ENCODE measurements at places on chromosomes 5 and 9.

DNA sequence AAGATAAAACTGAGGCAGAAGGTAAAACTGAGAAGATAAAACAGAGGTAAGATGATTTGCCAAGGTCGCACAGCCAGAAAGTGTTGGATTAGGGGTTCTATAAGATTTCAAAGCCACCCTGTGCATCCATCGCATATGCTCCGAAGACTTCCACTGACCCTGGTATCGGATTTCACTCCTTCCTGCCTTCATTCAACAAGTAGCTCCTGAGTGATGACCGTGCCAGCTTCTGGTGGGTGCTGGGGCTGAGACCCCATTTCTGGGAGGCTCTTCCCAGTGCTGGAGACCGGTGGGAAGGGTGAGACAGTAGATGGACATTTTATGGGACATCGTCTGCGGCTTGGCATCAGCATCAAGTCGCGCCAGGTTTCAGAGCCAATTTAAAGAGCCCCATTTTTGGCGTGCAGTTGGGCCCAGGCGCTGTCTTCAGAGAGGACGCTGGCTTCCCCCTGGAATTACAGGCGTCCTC, 53.7 kb upstream of the DAB2IP start:
- DNase-seq: no peak

DNA sequence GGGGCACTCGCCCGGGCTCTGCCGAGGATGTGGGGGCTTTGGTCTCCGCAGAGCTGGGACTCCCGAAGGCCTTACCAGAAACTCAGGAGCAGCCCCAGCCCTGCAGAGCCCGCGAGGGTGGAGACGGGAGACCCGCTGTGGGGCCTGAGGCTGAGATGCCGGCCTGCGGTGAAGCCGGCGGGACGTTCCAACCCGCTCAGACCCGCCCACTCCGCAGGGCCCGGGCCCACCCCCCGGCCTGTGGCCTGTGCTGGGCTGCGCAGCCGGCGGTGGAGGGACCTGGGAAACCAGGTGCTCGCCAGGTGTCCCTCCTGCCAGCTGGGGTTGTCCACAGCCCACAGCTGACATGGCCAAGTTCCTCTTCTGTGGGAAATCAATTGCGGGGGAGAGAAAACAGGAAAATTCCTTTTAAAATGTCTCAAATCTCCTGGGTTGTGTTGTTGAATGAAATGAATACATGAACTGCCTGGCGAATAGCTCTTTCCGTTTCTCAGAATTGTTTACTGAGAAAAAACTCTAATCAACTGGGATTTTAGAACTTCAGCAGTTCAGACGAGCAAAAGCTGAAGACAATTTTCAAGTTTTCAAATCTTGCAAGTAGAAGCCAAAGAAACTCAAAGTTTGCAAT, 49.0 kb upstream of the IRX4 start:
- no peak for DNase-seq

- DNase-seq: no peak
These were observed 1.9 kb downstream of the UGCG start for GRCh38 chr9:111898331-111899096.

DNA sequence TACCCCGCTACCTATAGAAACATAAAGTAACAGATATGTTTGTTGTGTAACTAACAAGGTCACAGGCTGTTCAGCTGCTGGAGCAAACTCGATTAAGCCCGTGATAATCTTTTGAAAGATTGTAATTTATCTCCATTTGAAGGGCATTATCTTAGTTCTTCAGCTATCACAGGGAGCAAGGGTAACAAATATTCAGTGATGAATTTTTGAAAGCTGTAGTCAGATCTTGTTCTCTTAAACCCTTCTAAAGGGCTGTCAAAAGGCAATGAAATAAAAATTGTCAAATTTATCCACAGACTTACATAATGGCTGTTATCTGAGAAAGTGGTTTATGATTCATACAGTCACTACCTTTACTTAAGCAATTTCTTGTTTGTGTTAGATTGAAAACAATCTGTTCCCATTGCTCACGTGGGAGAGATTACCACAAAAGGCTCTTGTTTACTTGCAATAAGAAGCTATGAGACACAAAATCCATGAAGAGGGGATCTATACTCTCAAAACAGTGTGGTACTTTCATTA, 78.3 kb upstream of the ZNF608 start:
- no peak for DNase-seq

DNA sequence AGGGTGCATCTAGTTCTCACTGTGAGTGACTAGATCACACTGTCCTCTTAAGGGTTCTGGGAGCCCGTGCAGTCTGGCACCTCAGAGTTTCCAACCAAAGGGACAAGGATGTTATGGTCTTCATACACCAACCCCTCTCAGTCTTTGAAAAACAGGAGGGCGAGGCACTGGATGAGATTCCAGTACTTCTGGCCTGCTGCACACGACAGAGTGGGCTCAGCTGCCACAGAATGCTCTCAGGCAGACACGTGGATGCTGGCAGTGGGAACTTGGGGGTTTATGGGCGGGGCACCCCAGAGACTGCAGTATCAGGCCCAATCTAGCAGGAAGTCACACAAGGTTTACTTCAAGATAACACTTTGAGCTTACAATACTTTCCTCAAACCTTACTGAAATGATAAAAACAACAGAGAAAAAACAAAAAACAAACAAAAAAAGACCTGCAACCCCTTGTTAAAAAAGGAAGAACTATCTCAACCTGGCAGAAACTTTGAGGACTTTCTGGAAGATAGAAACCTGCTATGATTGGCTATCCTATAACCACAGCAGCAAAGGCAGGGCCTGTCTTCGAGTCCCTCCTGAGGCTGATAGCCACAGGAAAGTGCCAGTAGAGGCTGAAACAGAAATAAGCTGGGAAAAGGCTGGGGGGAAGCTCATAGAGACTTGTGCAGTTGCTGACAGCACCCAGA, 28.3 kb upstream of the TGFBR1 start:
- DNase-seq: no peak

DNA sequence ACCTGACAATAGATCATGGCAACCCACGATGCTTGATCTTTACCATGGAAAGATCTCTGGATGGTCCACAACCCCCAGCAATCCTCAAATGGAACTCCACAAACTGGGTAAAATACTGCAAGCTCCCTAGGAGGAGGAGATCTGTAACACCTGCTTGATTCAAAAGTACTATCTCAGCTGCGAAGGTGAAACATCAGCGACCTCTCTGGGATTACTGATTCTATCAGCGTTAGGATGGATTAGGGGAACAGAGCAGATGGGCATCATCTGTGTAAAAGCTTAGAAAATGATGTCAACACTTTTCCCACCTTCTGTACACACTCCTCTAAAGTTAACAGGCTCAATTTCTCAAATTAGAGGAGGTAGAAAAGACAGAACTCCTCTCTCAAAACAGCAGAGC, 31.5 kb upstream of the TRPC7 start:
- no peak for DNase-seq

- no peak for DNase-seq
These were observed 161.6 kb downstream of the KCTD16 start for GRCh38 chr5:144332265-144332664.

GRCh38 chr9:95139126-95139525, 178.4 kb downstream of the FANCC start:
- no peak for DNase-seq

DNA sequence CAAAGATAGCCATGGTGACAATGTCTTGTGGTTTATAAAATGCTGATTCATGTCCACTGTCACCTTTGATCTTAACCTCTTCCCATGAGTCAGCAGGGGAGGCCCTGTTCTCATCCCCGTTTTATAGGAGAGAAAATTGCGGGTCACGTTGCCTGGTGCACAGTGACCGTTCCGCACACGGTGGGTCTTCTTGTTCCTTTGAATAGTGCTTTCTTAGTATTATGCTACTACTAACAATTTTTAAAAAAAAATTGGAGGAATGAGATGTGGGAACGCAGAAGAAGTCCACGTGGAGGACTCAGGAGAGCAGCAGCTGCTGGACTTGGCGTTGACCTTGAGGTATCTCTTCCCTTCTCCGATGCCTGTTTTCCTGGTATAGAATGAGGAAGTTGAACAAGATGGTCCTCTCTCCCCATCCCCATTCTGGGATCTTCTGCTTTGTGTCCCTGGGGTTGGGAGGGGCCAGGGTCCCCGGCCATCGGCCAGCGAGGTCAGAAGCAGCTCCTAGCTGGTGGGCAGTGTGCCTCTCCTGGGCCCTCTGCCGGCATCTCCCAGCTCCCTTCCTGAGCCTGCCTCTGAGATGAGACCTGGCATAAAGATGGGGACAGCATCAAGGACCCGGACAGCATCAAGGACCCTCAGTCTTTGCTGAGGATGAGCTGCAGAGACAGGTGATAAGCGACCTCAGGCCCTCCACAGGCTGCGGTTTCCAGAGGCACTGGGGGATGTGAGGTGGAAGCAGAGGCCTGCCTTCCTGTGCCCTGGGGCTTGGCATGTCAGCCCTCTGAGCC, 143.9 kb downstream of the C9orf50 start:
- DNase-seq: no peak

DNA sequence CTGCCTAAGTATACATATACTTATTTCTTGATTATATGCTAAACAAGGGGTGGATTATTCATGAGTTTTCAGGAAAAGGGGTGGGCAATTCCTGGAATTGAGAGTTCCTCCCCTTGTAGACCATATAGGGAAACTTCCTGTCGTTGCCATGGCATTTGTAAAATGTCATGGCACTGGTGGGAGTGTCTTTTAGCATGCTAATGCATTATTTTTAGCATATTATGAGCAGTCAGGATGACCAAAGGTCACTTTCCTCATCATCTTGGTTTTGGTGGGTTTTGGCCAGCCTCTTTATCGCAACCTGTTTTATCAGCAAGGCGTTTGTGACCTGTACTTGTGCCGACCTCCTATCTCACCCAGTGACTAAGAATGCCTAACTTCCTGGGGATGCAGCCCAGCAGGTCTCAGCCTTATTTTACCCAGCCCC, 80.9 kb downstream of the ALDH7A1 start:
- DNase-seq: no peak

DNA sequence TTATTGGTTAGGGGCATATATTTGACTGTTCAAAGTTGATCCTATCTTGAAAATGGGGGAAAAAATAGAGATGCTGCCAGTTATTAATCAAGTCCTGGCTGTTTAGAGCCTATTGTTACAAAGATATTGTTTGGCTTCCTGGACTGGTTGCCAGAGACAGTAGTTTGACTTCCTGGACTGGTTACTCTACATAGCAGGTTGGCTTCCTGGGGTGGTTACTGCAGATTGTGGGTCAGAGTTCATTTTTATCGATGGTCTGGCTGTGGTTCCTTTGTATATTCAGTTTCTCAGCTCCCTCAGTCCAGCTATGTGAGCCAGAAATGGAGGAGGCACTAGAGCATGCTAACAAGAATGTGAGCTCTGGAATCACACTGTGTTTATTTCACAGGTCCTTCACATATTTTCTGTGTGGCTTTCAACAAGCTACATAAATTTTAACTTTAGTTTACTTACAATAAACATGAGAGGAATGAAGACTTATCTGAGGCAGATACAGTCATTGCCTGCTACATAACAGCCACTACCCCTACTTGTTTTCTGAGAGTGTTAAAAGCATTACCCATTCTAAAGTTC, 137.6 kb downstream of the TRPM3 start:
- DNase-seq: no peak

DNA sequence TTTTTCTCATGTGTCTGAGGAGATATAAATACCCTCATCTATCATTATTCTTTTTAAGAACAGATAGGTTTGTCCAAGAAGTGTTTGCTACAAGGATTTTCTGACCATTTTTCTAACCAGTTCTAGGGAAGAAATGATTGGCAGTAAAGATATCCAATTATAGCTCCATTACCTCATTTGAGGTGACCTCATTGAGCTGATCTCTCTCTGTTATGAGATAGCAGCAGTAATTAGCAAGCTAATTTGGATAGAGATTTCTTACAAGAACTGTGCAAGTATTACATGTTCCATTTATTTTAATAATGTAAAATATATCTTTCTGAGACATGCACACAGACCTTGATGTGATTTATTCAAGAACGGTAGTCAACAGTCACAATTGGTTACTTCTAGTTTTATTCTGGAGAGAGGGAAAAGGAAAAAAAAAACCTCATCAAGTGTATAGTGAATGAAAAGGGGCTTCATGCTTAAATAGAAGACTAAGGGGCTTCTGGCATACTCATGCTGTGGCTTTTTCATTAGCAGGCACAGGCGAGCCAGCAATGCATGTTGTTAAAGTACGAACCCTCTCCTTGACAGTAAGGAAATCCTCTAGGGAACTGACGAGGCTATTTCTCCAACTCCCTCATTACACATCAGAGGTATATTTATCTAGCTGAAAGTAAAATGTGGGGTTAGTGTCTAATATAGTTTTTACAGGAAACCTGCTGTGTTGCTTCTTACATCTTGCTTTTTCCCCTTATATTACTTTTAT, 127.3 kb downstream of the NUDT12 start:
- DNase-seq: no peak

- no peak for DNase-seq
These were observed 2.8 kb downstream of the CDH6 start for GRCh38 chr5:31196309-31196708.

DNA sequence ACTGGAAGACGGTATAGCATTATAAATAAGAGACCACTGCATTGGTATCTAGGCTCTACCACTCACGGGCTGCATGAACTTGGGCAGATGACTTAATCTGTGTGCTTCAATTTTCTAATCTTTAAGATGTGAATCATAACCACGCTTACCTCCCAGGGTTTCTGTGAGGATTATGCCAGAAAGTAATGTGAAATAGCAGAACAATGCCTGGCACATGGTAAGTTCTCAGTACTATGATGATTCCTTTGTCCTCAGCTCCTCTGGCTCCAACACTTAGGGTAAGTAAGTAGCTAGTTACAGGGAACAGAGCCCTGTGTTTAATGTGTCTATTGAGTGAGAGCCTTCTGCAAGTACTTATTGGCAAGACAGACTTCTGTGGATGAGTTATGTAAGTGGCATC, 31.1 kb downstream of the POU4F3 start:
- no peak for DNase-seq
